Immature natural killer cell (primary cell): ENCODE measurements at places on chromosomes 5 and 9. TPM values are rescaled to one million over a fixed set of nuclear protein-coding genes. Genes with fewer than 3 reads are reported as not detected.

DNA sequence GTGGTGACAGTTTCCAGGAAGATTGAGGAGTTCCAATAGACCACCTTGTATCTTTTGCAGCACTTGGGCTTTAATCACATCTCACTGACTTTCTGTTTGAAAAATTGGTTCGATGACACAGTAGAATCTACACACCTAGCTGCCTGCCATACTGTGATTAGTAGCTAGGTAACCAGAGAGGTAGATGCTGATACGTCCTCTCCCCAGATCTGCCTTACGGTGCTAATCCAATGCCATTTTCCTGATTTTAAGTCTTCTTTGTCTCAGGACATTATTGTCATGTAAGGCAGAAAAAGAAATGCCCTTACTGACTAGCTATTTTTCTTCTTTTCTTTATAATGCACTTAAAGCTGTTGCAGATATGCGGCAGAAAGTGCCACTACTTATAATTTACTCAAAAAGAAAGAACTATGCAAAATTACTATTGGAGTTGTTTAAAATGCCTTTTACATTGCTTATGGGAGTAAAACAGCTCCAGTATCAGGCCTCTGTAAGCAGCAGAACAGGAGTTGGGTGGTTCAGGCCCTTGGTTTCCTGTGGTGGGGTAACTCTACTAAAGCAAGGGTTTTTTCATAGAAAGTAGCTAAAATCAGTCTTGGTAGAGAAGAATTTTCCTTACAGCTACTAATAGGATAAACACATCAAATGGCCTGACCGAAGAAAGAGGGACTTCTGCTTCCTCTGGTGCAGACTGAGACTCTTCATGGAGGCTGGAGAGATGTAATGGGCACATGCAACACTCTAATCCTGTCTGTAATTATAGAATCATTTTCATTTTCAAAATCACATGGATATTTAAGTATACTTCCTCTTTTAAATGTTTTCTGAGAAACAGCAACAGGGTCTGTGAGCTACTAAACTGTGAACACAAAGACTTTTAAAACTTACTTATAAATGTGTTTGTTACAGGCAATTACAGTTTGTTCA, 177.2 kb downstream of the MAPKAP1 start:
- H3K27me3 ChIP-seq = no peaks in the 10 kb centered on the region
- DNase-seq = no peak
- peak overlapping the region; percentile 80 for H3K27ac ChIP-seq

- H3K4me1 ChIP-seq = no peaks in the 10 kb centered on the region
- no peak overlapping the region for H3K4me3 ChIP-seq
- DNase-seq = no peak
These were observed 67.9 kb upstream of the PANK3 start for GRCh38 chr5:168647083-168647482.

DNA sequence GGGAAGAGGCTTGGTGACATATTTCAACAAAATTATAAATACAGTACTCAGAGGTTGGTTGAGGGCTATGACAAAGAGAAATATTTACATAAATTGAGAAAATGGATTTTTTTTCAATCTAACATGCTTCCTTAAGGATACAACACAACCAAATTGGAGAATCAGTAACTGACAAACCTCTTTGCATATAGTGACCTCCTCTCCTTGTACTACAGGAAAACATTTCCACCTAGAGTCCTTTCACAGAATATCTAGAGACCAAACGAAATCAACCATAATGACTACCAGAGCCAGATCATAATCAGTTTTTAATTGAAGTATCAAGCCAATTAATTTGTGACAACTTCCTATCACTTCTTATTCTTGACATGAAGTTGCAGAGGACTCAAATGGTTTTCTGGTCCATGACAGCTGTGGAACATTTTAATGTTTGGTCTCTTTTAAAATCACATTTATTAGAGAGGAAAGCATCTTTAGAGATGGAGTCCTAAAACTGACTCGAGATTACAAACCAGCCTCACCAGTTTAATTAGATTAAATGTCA, 1636.5 kb upstream of the C9orf72 start:
- H3K4me3 ChIP-seq = peak overlapping the region; percentile 92
- H3K27ac ChIP-seq = no peak overlapping the region
- peaks cover 19% of the 10 kb centered on the region for H3K4me1 ChIP-seq
- no peak for DNase-seq

DNA sequence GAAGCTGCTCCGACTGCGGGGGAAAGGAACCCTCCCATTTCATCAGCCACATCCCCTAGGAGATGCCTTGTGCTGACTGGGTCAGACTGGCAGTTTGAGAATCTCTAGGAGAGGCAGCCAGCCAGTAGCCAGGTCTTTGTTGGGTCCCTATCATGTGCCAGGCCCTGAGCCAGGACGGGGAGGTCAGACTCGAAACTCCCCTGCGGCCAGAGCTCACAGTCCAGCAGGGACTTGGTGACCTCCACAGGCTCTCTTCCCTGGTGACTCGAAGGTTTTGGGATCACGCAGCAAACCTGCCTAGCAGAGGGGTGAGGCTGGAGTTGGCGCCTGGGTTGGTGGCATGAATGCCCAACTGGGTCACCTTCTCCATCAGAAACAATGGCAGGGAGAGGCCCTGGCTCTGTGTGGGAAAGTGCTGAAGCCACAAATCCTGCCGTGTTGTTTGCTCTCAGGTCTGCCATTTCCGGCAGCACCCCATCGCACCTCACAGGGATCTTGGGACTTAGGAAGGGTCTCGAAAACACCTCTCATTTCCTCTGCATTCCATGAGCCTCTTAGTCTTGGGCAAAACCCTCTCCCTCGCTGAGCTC, 14.4 kb upstream of the ORM1 start:
- no peak overlapping the region for H3K27ac ChIP-seq
- H3K27me3 ChIP-seq = peaks cover 8% of the 10 kb centered on the region
- H3K36me3 ChIP-seq = no peaks in the 10 kb centered on the region
- no peak overlapping the region for H3K4me3 ChIP-seq

GRCh38 chr5:134184155-134185135, 7.7 kb upstream of the SKP1 start:
- H3K4me3 ChIP-seq = no peak overlapping the region
- H3K27me3 ChIP-seq = peaks cover 3% of the 10 kb centered on the region

- no peaks in the 10 kb centered on the region for H3K4me1 ChIP-seq
- H3K36me3 ChIP-seq = no peaks in the 10 kb centered on the region
- H3K27ac ChIP-seq = no peak overlapping the region
- H3K27me3 ChIP-seq = no peaks in the 10 kb centered on the region
- no peak overlapping the region for H3K4me3 ChIP-seq
These were observed 468.9 kb downstream of the ACTL7B start for GRCh38 chr9:108386859-108387384.

GRCh38 chr9:18036422-18037187, 437.3 kb upstream of the ADAMTSL1 start:
- H3K27ac ChIP-seq = no peak overlapping the region
- no peaks in the 10 kb centered on the region for H3K36me3 ChIP-seq
- H3K4me1 ChIP-seq = no peaks in the 10 kb centered on the region
- no peak for DNase-seq

DNA sequence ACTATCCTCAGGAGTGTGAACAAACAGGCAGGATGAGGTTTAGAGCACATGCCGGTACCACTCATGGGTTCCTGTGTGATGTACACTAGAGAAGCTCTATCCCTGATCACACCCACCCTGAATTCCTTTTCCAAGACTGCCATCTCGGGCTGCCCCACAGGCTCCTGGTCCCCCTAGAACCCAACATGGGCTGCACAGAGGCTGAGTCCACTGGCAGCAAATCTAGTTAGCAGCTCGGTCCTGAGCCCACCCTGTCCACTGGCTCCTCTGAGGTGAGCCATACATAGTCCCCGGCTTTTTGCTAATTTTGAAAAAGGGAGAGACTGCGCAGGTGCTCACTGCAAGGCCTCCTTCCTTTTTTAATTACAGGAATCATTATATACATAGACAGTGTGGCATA, 227.0 kb downstream of the FSTL4 start:
- no peaks in the 10 kb centered on the region for H3K36me3 ChIP-seq
- no peak for DNase-seq
- no peaks in the 10 kb centered on the region for H3K4me1 ChIP-seq
- H3K4me3 ChIP-seq = no peak overlapping the region
- no peak overlapping the region for H3K27ac ChIP-seq

DNA sequence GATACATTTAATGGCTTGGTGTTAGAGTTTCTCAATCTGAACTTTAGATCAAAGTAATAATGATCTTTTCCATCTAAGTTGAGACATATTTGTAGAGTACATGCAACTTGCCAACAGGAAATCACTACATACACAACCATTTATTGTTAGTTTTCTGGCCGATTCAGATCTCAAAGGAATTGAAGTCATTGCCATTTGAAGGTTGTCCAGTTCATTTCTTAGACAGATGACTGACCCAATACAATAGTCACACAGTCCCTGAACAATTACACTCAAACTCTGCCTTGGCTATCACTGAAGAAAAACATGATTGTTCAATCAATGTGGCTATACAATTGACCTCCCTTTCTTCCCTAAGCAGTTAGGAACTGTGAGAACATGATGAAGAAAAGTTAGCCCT, 753.2 kb upstream of the RIOK2 start:
- H3K36me3 ChIP-seq = no peaks in the 10 kb centered on the region
- H3K4me1 ChIP-seq = no peaks in the 10 kb centered on the region
- no peak overlapping the region for H3K27ac ChIP-seq

- no peaks in the 10 kb centered on the region for H3K36me3 ChIP-seq
- H3K27ac ChIP-seq = no peak overlapping the region
- H3K4me1 ChIP-seq = no peaks in the 10 kb centered on the region
- no peak overlapping the region for H3K4me3 ChIP-seq
- H3K27me3 ChIP-seq = no peaks in the 10 kb centered on the region
These were observed 6.1 kb upstream of the COL5A1 start for GRCh38 chr9:134635351-134636148.

- H3K36me3 ChIP-seq = no peaks in the 10 kb centered on the region
- no peak overlapping the region for H3K4me3 ChIP-seq
- peaks cover 9% of the 10 kb centered on the region for H3K27me3 ChIP-seq
- peaks cover 6% of the 10 kb centered on the region for H3K4me1 ChIP-seq
- DNase-seq = no peak
These were observed 88.8 kb upstream of the SPOCK1 start for GRCh38 chr5:137587919-137588318.

GRCh38 chr5:16588434-16589214, 28.2 kb downstream of the RETREG1 start:
- peaks cover 3% of the 10 kb centered on the region for H3K36me3 ChIP-seq
- no peaks in the 10 kb centered on the region for H3K4me1 ChIP-seq
- H3K4me3 ChIP-seq = no peak overlapping the region
- H3K27ac ChIP-seq = no peak overlapping the region
- DNase-seq = no peak

- no peak for DNase-seq
- H3K27me3 ChIP-seq = peaks cover 5% of the 10 kb centered on the region
- H3K36me3 ChIP-seq = no peaks in the 10 kb centered on the region
- H3K4me3 ChIP-seq = no peak overlapping the region
- H3K27ac ChIP-seq = no peak overlapping the region
These were observed 97.0 kb downstream of the PCDH1 start for GRCh38 chr5:141780952-141781781.

DNA sequence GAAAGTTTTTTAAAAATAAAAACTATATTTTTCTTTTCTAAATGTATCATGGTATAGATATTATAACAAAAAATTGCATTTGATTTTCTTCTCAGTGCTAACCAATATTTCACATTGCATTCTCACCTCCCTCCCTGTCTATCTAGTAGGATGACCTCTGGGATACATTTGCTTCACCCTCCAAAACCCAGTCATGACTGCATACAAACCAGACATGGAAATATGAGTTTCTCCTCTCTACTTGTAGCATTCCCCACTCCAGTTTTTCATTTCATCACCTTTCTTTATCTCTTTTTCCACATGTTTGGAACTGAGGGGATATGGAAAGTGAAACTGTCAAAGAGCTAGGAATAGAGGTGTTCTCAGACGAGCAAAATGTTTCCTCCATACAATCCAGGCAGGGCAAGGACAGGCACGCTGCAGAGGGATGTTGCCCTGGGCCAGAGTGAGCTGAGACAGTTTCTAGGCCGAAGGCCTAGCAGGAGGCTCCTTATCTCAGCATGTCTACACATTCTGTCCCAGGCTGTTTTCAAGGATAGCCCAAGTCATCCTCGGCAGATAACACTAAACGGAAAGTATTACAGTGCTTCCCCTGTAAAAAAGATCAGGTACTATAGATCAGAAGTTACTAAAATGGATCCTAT, 46.7 kb downstream of the MEF2C start:
- no peak overlapping the region for H3K27ac ChIP-seq
- H3K27me3 ChIP-seq = peaks cover 2% of the 10 kb centered on the region
- no peak for DNase-seq
- H3K36me3 ChIP-seq = no peaks in the 10 kb centered on the region

- peaks cover under 1% of the 10 kb centered on the region for H3K36me3 ChIP-seq
- H3K4me3 ChIP-seq = no peak overlapping the region
- no peak overlapping the region for H3K27ac ChIP-seq
- H3K4me1 ChIP-seq = peaks cover 7% of the 10 kb centered on the region
- no peak for DNase-seq
These were observed 215.6 kb downstream of the C9orf50 start for GRCh38 chr9:129405089-129405826.

- H3K36me3 ChIP-seq = no peaks in the 10 kb centered on the region
- no peak for DNase-seq
- H3K27me3 ChIP-seq = no peaks in the 10 kb centered on the region
- H3K4me3 ChIP-seq = no peak overlapping the region
- H3K4me1 ChIP-seq = no peaks in the 10 kb centered on the region
These were observed 640.9 kb downstream of the SEMA5A start for GRCh38 chr5:8905021-8905420.

DNA sequence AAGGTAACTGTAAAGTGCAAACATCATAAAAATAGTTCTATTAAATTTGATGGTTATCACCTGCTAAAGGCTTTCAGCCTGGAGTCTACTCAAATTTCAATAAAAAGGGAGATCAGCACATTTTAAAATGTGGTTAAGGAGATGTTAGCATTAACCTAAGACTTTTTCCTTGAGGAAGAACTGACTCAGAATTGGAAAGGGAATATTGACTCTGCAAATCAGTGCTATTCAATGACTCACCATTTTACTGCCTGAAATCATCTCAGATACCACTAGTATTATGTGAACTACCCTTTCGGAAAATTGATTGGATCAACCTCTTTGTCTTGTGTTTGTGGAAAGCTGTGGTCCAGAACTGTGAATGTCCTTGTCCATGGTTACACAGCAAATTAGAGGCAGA, 113.3 kb downstream of the ADRB2 start:
- DNase-seq = no peak
- H3K36me3 ChIP-seq = no peaks in the 10 kb centered on the region
- H3K4me3 ChIP-seq = no peak overlapping the region
- H3K4me1 ChIP-seq = no peaks in the 10 kb centered on the region

- peaks cover 23% of the 10 kb centered on the region for H3K36me3 ChIP-seq
- no peak overlapping the region for H3K4me3 ChIP-seq
- peaks cover 2% of the 10 kb centered on the region for H3K27me3 ChIP-seq
- DNase-seq = no peak
- peaks cover 46% of the 10 kb centered on the region for H3K4me1 ChIP-seq
These were observed 34.4 kb downstream of the RASA1 start for GRCh38 chr5:87302061-87302460.

DNA sequence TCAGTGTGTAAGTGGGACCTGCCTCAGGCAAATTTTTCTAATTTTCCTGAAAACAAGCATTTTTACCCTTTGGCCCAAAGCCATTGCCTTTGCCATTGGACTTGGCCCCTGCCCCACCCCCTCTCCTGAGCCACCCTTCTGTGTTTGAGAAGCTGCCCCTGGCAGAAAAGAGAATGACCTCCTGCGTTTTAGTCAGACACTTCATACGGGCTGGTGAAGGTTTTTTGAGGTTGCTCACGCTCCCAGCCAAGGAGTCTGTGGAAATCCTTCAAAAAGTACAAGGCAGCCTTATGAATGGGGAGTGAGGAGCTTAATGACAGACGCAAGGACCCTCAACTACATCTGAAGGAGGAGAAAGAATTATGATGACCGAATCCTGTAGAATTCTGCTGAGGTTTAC, 308.9 kb downstream of the SLIT3 start:
- H3K36me3 ChIP-seq = no peaks in the 10 kb centered on the region
- no peak for DNase-seq
- no peaks in the 10 kb centered on the region for H3K4me1 ChIP-seq
- H3K4me3 ChIP-seq = no peak overlapping the region

Gene CYLC2
- polyA plus RNA-seq = not detected

Gene GPR150
- 0.94 TPM for polyA plus RNA-seq

Gene ANKRD34B
- polyA plus RNA-seq = not detected

Gene FAXDC2
- 3.7 TPM for polyA plus RNA-seq

Gene GNA14
- not detected for polyA plus RNA-seq
